ENCODE measurements at places on chromosomes 13 and 19.

GRCh38 chr19:12946731-12947496 is 1.3 kb downstream of the RAD23A start:
- no peak for DNase-seq

- no peak for DNase-seq
Measured at GRCh38 chr13:101830035-101830434, 377.6 kb downstream of the ITGBL1 start.

GRCh38 chr13:77857531-77858209 is 61.0 kb downstream of the EDNRB start:
- DNase-seq: no peak

GRCh38 chr19:54937926-54938325 is 9.4 kb downstream of the NLRP7 start:
- no peak for DNase-seq

DNA sequence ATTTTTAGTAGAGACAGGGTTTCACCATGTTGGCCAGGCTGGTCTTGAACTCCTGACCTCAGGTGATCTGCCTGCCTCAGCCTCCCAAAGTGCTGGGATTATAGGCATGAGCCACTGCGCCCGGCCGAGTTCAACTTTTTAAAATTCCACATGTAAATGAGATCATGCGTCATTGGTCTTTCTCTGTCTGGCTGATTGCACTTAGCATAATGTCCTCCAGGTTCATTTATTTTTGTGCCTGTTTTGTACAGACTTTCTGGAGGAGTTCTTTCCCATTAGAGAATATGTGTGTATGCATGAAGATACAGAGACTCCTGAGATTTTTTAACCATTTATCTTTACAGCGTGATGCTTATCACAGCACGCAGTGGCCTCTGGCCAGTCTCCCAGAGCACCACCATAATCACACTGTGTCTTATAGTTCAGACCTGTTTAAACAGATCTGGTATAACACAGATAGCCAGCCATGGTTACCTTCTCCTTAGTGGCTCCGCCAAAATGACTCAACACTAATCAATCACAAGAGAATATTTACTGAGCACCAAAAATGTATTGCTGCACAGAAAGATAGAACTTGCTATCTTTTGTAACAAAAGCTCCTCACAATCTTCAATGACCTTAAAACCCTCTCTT is 11.4 kb upstream of the STARD13 start:
- DNase-seq: no peak

GRCh38 chr19:16371540-16371986 is 46.9 kb downstream of the KLF2 start:
- DNase-seq: peak; percentile 81

- no peak for DNase-seq
Measured at GRCh38 chr13:44045180-44045562, 165.5 kb downstream of the LACC1 start.

- DNase-seq: no peak
Measured at GRCh38 chr13:91948736-91949135, 550.3 kb downstream of the GPC5 start.

- DNase-seq: no peak
Measured at GRCh38 chr19:36059180-36059910, 4.6 kb downstream of the WDR62 start.

- DNase-seq: no peak
Measured at GRCh38 chr19:48271531-48272151, 1.8 kb downstream of the ZNF114 start.

DNA sequence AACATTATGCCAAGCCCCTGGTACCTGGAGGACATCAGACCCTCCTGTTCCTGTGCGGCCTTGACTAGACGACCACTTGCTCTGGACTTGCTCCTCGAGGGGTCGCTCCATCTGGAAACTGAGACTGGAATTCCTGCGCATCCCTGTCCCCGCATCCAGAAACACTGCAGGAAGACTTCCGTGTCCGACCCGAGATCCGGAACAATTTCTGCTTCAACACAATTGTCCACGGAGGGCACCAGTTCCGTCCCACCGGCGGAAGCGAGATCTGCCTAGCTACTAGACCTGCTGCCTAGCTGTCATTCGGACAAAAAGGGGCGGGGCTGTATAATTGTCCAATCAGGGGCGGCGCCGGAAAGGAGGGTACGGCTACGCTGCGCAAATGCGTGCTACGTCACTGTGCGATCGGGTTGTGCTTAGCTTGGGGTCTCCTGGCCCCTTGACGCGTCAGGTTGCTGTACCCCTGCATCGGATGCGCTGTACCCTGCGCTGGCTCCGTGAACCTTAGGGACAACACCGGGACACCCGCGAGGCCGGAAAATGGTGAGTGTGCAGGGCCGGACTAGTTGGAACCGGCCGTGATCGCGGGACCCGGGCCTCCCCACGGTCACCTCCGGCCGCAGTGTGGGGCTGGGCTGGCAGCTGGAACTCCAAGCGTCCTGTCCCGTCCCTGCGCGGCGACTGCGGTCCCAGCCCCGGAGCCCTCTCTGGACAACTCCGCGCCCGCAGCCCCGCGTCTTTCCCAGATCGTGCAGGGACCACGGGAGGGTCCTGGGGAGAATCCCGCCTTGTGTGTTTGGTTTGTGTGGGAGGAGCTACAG is at the start of the genes ZNF490 and ZNF791:
Gene ZNF490 (minus strand): TSS at position 274 of the 821 bp plus-strand sequence. CDS start 133 bp downstream, at position 141.
Gene ZNF791 (plus strand): TSS at position 381 of the 821 bp plus-strand sequence. CDS start 160 bp downstream, at position 541.
- DNase-seq: peak; percentile 91

- DNase-seq: no peak
Measured at GRCh38 chr19:8366121-8366581, 2.2 kb downstream of the ANGPTL4 start.

- DNase-seq: no peak
Measured at GRCh38 chr13:52638666-52639328, 3.4 kb upstream of the HNRNPA1L2 start.

GRCh38 chr13:49314344-49314882 is 66.7 kb downstream of the CDADC1 start:
- no peak for DNase-seq

- no peak for DNase-seq
Measured at GRCh38 chr19:13946414-13946813, 5.9 kb upstream of the DCAF15 start.

- no peak for DNase-seq
Measured at GRCh38 chr13:79056706-79057105, 349.3 kb downstream of the RBM26 start.

GRCh38 chr13:40172149-40172591 is 494.3 kb downstream of the FOXO1 start:
- no peak for DNase-seq

DNA sequence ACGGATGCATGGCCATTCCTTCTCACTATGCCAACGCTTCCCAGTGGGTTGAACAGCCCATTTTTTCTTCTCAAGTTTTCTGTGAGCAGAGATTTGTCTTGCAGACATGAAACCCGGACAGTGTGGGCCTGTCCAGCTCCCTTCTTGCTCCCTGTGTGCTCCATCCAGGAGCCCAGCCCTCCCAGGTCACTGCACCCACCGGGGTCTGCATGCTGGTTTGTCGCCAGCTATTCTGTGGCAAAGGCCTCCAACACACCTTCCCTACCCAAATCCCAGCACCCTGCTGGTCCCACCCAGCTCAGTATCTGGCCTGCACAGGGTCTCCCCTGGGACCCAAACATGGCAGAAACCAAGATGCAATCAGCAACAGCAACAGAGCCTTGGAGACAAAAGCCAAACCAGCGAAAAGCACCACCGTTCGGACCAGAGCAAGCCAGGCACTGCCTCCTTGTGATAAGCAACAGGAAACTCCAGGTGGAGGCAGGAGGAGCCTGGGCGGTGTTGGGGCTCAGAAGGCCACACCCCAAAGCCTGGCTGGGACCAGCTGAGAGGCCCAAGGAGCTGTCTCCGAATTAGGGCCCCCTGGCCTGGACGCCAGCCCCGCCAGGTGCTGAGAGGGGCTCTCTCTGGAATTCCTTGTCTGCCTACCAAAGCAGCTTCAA is 12.2 kb upstream of the SPACA7 start:
- DNase-seq: no peak

- no peak for DNase-seq
Measured at GRCh38 chr19:30284885-30285284, 87.3 kb upstream of the ZNF536 start.

DNA sequence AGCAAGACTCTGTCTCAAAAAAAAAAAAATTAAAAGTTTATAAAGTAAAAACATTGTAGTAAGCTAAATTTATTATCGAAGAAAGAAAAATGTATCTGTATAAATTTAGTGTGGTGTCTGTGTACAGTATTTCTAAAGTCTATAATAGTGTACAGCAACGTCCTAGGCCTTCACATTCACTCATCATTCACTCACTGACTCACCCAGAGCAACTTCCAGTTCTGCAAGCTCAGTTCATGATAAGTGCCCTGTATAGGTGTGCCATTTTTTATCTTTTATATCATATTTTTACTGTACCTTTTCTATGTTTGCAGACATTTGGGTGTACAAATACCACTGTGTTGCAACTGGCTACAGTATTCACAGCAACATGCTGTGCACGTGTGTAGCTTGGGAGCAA is 118.1 kb downstream of the TNFRSF19 start:
- no peak for DNase-seq

- no peak for DNase-seq
Measured at GRCh38 chr13:43257765-43258164, 234.4 kb downstream of the DNAJC15 start.

DNA sequence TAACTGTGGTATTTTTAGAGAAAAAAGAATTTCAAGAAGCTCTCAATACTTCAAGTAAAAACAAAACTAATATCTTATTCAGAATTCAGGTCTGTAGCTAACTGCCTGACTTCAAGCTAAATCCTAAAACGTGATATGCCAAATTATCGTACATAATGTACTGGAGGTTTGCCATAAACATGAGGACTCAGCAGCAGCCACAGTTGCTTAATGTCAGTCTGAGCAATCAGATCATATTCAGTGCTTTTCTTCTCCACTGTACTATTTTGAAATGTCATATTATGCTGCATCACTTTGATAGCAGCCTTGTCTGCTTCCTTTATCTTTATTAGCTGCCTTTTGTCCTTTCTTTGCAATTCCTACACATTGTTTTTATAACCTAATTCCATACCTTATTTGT is 265.1 kb upstream of the EDNRB start:
- no peak for DNase-seq

DNA sequence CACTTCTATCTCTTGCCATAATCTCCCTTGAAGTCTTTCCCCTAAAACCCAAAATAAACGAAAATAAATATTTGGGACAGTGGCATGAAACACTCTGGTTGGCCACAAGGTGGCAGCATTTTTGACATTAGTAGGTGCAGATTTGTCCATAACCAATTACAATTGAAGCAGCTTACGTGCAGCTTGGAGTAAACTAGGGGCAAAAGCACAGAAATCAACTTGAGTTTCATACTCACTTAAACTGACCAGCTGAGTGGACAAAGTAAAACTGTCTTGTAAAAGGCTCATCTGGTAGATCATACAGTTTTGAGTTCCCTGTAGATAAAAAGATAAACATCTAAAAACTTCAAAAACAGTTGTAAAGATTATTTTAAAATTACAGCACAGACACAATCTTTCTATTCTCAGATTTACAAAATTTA is 18.8 kb downstream of the PDCD5 start:
- DNase-seq: peak; percentile 26

DNA sequence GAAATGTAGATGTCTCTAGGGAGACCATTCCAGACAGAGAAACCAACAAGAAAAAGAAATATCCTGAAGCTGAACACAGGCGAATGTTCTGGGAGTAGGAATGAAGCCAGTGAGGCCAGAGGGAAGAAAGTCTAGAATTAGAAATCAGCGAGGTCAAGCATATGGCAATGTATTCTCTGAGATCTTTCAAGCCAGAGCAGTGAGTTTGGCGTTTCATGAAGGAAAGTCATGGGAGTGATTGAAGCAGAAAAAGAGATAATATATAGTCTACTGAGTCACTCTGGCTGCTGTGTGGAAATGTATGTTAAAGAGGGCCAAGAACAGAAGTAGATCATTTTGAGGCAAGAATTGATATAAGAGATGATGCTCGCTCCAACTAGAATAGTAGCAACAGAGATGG is 576.0 kb downstream of the PCDH17 start:
- DNase-seq: no peak

DNA sequence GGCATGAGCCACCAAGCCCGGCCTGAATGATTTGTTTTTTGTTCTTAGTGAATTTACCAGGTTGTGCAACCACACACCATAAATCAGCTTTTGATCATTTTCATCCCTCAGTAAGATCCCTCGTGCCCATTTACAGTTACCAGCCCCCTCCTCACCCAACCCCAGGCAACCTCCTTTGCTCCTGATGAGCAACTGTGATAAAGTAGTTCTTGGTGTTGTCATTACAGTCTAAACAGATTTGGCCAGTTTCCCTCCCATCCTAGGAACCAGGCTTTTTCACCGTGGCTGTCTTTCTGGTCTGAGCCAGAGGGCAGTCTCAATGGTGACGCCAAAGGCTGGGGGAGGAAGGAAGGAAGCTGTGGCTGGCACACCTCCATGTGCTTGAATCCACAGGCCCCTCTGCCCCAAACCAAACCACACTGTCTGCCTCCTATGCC is 61.2 kb upstream of the WDFY2 start:
- DNase-seq: peak; percentile 5

GRCh38 chr13:91622778-91623550 is 224.5 kb downstream of the GPC5 start:
- no peak for DNase-seq

DNA sequence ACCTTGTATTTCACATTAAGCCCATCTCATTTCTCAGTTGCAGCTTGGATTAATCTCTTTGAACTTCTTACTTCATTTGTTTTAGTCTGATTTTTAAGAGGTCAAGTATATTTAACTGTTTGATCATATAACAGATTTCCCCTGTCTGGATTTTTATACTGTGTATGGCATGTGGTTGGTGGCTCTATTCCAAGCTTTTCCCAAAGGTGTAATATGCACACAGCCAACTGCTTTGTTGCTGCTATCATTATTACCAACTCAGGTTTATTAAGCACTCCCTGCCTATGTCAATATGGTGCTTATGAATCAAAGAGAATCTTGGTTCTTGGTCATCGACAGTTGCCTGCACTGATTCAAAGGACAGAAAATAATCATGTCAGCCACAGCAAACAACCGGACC is 92.6 kb downstream of the RAP2A start:
- DNase-seq: no peak

DNA sequence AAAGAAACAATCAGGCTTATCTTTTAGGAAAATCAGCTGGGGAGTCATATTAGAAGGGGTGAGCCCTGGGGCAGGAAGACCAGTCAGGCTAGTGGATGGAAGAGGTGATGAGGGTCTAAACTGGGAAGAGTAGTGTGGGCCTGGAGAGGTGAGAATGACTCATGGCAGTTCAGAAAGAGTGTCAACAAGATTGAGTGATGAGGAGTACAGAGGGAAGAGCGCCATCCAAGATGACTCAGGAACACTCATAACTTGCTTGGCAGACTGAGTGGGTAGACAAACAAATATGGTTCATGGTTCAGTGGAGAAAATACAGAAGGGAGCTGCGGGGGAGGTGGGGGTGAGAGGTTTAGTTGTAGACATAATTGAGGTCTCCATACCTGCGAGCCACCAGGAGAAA is 17.3 kb upstream of the CLDN10 start:
- DNase-seq: no peak

GRCh38 chr19:12750851-12751250 is 740 bp upstream of the BEST2 start:
- DNase-seq: no peak

- DNase-seq: no peak
Measured at GRCh38 chr19:17249887-17250548, 4.3 kb upstream of the NR2F6 start.

- no peak for DNase-seq
Measured at GRCh38 chr13:36029166-36029565, 102.0 kb downstream of the DCLK1 start.

All from T-helper 9 cell (primary cell).